Colonic mucosa (tissue), 4 donors: ENCODE measurements at places on chromosomes 3 and 15. TPM values are rescaled to one million over a fixed set of nuclear protein-coding genes. Genes with fewer than 3 reads are reported as not detected.

GRCh38 chr15:93020976-93021772 is 67.8 kb downstream of the RGMA start:
- no peaks in the 10 kb centered on the region for H3K4me1 ChIP-seq
- no peak for DNase-seq

DNA sequence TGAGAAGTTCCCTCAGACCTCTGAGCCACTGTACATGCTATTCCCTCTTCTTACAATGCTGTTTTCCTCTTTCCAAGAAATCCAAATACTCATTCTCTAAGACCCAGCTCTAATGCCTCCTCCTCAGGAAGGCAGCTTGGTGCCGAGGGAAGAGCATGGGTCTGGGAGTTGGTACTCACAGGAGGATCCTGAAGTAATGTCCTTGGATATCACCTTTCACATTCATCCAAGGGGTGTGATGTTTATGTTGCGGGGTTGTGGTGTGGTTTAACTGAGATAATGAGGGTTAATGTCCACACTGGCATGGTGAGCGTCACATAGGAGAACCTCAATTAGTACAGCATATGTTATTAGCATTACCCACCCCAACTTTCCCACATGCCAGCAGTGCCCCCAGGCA is 31.9 kb downstream of the MYL3 start:
- no peaks in the 10 kb centered on the region for H3K4me1 ChIP-seq
- no peak overlapping the region for H3K4me3 ChIP-seq
- no peak for DNase-seq
- H3K27me3 ChIP-seq: no peaks in the 10 kb centered on the region
- no peaks in the 10 kb centered on the region for H3K36me3 ChIP-seq

DNA sequence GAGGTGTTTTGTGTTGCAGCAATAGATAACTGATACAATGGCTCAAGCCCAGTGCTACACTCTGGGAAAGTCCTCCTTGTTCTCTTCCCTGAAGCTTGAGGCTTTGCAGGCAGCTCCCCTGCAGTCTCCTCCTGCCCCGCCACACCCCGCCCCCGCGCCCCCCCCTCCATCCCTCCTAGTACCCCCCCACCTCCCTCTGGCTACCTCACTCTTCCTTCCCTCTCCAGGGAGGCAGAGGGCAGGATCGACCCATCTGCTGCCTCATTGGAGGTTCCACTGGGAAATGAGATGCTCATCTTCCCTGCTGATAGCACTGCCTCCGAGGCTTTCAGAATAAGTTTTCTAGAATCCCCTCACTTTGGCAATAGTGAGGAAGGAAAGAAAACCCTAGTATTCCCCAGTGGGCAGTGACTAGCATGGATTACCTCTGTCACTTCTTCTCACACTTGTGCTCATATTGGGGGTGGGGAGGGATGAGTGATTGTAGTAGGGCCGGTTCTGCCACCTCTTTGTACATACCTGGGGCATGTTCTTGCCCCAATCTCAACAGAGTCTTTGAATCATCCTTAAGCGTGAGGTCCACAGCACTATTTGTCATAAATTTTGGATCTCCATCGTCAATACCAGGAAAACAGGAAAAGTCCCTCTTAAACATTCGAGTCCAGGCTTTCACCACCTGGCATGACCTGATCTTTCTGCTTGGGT is 16.3 kb upstream of the RAB7A start:
- no peak overlapping the region for H3K4me3 ChIP-seq
- H3K27ac ChIP-seq: no peak overlapping the region
- no peak for DNase-seq
- no peaks in the 10 kb centered on the region for H3K27me3 ChIP-seq

- H3K4me1 ChIP-seq: no peaks in the 10 kb centered on the region
- H3K4me3 ChIP-seq: no peak overlapping the region
- no peak overlapping the region for H3K27ac ChIP-seq
- no peaks in the 10 kb centered on the region for H3K36me3 ChIP-seq
Measured at GRCh38 chr3:132464066-132464465, 46.8 kb downstream of the DNAJC13 start.

DNA sequence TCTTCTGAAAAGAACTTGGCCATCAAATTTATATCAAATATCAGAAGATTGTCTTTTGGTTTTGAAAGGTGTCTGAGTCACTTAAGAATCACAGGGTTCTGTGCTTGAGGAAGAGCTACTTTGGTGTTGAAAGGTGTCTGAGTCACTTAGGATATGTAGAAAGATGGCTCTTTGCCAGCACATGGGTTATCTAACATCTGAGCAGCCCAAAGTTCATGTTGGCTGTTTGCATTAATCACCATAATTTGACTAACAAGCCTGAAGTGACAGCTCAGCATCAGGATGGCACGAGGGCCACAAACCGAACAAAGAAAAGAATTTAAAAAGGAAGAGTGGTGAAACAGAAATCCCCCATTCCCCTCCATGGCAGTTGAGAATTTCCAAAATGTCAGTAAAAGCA is 190.5 kb upstream of the CMC1 start:
- no peaks in the 10 kb centered on the region for H3K4me1 ChIP-seq
- no peaks in the 10 kb centered on the region for H3K36me3 ChIP-seq
- peak; percentile 56 for DNase-seq
- no peak overlapping the region for H3K27ac ChIP-seq
- H3K4me3 ChIP-seq: no peak overlapping the region
- no peaks in the 10 kb centered on the region for H3K27me3 ChIP-seq

GRCh38 chr3:55818485-55818884 is 331.4 kb upstream of the WNT5A start:
- no peaks in the 10 kb centered on the region for H3K4me1 ChIP-seq
- no peaks in the 10 kb centered on the region for H3K27me3 ChIP-seq
- H3K4me3 ChIP-seq: no peak overlapping the region
- DNase-seq: no peak
- no peaks in the 10 kb centered on the region for H3K36me3 ChIP-seq
- H3K27ac ChIP-seq: no peak overlapping the region

- peaks cover 31% of the 10 kb centered on the region for H3K4me1 ChIP-seq
- no peaks in the 10 kb centered on the region for H3K36me3 ChIP-seq
- peak overlapping the region; percentile 77 for H3K27ac ChIP-seq
Measured at GRCh38 chr3:42070089-42070488, 21.1 kb upstream of the TRAK1 start.

GRCh38 chr3:189909573-189909972 is 211.1 kb downstream of the P3H2 start:
- H3K4me1 ChIP-seq: no peaks in the 10 kb centered on the region
- H3K36me3 ChIP-seq: no peaks in the 10 kb centered on the region
- no peak overlapping the region for H3K27ac ChIP-seq
- no peaks in the 10 kb centered on the region for H3K27me3 ChIP-seq

GRCh38 chr3:51550080-51550819 is 11.7 kb downstream of the RAD54L2 start:
- DNase-seq: no peak
- no peaks in the 10 kb centered on the region for H3K4me1 ChIP-seq
- H3K27me3 ChIP-seq: no peaks in the 10 kb centered on the region
- H3K4me3 ChIP-seq: no peak overlapping the region
- H3K27ac ChIP-seq: no peak overlapping the region

GRCh38 chr15:101176625-101177024 is 75.2 kb downstream of the CHSY1 start:
- no peak overlapping the region for H3K27ac ChIP-seq
- H3K4me1 ChIP-seq: no peaks in the 10 kb centered on the region
- DNase-seq: no peak
- no peaks in the 10 kb centered on the region for H3K36me3 ChIP-seq

DNA sequence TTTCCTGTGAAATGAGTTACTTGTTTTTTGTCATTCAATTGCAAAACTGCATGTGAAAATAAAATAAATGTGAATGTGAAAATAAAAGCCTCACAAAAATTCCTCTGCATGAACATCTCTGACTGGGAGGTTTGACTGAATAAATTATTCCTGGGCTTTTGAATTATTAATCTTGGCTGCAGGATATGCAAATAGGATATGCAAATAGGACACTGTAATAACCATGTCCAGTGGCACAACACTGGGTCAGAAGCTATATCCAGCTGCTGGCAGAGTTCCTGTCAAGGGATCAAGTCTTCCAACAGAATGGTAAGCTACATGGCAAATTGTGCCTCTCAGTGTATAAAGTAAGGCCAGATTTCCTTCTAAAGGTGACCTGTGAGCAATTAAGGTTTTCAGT is at the start of gene SUCNR1:
TSS of gene SUCNR1 (plus strand) at position 246 of the 400 bp plus-strand sequence. CDS start 6,250 bp downstream, outside the sequence.
- H3K36me3 ChIP-seq: no peaks in the 10 kb centered on the region
- no peak within 1 kb of the TSS for H3K27ac ChIP-seq
- H3K27me3 ChIP-seq: no peaks in the 10 kb centered on the region
- H3K4me3 ChIP-seq: no peak within 1 kb of the TSS

DNA sequence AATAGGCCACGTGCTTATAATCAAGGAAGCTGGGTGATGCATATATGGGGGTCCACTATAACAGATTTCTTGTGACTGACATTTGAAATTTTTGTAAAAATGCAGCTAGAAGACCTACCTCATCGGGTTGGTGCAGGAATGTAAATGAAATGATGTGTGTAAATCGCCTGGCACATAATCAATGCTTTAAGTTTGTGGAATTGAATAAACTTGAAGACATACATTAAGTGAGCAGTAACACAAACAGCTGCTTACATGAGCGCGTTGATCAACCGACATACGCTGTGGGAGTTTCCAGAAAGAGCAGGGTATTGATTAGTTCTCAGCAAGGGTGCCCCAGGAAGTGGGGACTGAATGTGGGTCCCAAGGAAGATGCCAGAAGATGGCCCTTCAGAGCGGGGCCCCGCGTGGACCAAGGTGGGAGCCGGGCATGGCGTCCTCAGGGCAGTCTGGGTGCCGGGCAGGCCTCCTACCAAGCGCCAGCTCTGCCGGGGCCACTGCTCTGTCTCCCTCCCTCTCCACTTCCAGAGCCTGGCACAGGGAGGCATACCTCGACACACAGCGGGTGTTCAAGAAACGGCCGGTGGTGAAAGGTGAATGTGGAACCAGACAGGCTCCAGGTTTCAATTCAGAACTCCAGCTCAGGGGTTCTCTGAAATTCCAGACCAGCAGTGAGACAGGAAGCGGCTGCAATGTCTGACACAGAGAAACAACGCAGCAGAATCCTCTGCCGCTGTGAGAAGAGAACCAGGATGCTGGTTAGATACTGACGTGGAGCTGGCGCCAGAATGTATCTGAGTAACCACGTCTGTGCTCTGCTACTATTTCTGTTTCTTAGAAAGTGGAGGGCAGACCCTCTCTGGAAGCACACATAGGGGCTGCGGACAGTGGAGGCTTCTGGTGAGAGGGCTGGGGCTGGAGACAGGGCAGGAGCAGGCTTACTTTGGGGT is 12.6 kb downstream of the BFSP2 start:
- DNase-seq: no peak
- H3K27me3 ChIP-seq: no peaks in the 10 kb centered on the region
- H3K27ac ChIP-seq: no peak overlapping the region
- no peaks in the 10 kb centered on the region for H3K36me3 ChIP-seq

DNA sequence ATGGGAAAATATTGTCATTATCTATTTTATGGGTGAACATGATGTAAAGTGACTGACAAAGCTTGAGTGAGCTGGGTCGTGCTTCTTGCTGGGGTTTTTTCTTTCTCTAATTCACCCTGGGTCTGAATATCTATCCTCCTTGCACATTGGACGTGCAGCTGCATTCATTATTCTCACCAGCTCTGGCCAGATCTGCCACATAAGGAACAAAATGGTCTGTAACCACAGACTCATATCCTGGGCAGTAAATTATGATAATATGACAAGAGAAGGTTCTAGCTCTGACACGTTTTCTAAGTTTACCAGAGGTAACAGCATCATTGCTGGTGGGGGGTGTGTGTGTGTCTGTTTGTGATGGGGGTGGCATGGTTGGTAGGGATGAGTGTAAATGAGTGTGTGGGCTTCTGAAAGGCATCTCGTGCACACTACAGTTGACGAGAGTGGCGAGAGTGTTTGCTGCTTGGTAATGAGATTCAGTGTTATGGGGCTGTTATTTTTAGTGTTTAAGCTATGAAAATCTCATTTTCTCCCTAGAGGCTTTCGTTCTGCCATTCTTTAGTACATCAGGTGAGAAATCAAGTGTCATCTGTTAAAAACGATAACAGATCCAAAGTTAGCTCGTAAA is 418.4 kb downstream of the PDCD6IP start:
- no peak overlapping the region for H3K4me3 ChIP-seq
- no peak overlapping the region for H3K27ac ChIP-seq
- H3K4me1 ChIP-seq: no peaks in the 10 kb centered on the region
- no peaks in the 10 kb centered on the region for H3K27me3 ChIP-seq
- no peak for DNase-seq

GRCh38 chr3:28556195-28556594 is 207.6 kb upstream of the AZI2 start:
- H3K4me3 ChIP-seq: no peak overlapping the region
- no peaks in the 10 kb centered on the region for H3K4me1 ChIP-seq
- no peak for DNase-seq
- H3K27ac ChIP-seq: no peak overlapping the region

The CCR9 gene
- not detected for total RNA-seq

- no peak for DNase-seq
- H3K4me1 ChIP-seq: no peaks in the 10 kb centered on the region
- H3K4me3 ChIP-seq: no peak overlapping the region
- H3K36me3 ChIP-seq: no peaks in the 10 kb centered on the region
Measured at GRCh38 chr3:183540501-183541234, 14.8 kb downstream of the KLHL6 start.

The PLD1 gene
- 49.6 TPM for total RNA-seq

- H3K36me3 ChIP-seq: no peaks in the 10 kb centered on the region
- H3K4me3 ChIP-seq: no peak overlapping the region
- DNase-seq: no peak
- H3K4me1 ChIP-seq: peaks cover 5% of the 10 kb centered on the region
- no peaks in the 10 kb centered on the region for H3K27me3 ChIP-seq
Measured at GRCh38 chr15:68137096-68137495, 68.0 kb downstream of the CALML4 start.

DNA sequence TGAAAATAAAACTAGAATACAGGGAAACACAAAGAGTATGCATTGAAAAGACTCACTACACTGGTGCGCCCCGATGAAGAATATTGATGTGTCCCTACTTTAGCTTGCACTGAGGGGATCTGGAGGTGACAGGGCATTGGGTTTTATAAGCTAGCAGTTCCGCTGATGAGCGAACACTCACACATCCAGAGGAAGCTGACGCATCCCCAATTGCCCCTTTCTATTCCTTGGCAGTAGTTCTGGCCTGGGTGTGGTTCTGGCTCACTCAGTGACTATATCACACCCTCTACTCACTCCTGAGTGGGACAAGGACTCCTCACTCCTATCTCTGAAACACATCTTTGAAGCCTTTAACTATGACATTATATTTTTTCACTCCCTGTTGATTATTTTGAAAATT is 71.0 kb downstream of the B3GNT5 start:
- H3K4me3 ChIP-seq: no peak overlapping the region
- H3K36me3 ChIP-seq: no peaks in the 10 kb centered on the region
- H3K4me1 ChIP-seq: no peaks in the 10 kb centered on the region
- no peaks in the 10 kb centered on the region for H3K27me3 ChIP-seq
- H3K27ac ChIP-seq: no peak overlapping the region

DNA sequence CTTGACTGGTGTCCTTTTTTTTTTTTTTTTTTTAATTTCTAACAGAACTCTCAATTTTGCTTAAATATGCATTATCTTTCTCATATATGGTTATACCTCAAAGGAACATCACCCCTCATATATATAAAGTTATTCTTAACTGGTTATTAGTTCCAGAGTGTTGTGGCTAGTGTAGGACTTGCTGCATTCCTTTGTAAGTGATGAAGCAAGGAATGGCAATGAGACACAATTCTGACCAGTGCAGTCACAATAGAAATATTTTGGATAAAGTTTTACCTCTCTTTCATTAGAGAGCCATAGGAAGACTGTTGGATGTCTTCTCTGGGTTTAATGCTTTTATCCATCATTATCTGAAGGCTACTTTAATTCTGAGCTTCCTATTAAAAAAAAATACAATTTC is 75.5 kb upstream of the CBLB start:
- DNase-seq: no peak
- H3K4me3 ChIP-seq: no peak overlapping the region
- no peaks in the 10 kb centered on the region for H3K36me3 ChIP-seq
- H3K27ac ChIP-seq: no peak overlapping the region
- no peaks in the 10 kb centered on the region for H3K27me3 ChIP-seq

- no peaks in the 10 kb centered on the region for H3K27me3 ChIP-seq
- H3K4me3 ChIP-seq: no peak overlapping the region
- H3K4me1 ChIP-seq: no peaks in the 10 kb centered on the region
Measured at GRCh38 chr3:106809623-106810299, 567.5 kb upstream of the CCDC54 start.
